ENCODE measurements at places on chromosomes 16 and 17.

DNA sequence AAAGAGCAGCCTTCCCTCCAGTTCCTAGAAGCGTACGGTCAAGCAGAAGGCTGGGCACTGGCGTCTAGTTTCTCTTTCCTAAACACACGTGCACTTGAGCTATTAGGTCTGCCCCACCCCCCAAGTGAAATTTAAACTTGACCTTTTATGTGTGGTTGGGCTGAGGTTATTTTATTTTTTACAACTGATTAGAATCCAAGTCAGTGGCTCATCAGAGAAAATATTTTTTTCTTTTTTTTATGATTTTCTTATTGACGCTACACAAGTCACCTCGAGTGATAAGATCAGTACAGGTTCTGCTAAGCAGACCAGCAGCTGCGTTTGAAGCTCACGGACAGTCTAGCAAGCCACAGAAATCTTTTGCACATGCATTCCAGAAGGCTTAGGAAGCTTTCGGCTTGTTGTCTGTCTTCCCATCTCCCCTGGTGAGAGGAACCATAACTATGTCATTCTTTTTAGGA is 95.1 kb downstream of the ZFHX3 start:
- DNase-seq: no peak

- DNase-seq: no peak
Measured at GRCh38 chr17:74690409-74690825, 22.3 kb downstream of the CD300LF start.

DNA sequence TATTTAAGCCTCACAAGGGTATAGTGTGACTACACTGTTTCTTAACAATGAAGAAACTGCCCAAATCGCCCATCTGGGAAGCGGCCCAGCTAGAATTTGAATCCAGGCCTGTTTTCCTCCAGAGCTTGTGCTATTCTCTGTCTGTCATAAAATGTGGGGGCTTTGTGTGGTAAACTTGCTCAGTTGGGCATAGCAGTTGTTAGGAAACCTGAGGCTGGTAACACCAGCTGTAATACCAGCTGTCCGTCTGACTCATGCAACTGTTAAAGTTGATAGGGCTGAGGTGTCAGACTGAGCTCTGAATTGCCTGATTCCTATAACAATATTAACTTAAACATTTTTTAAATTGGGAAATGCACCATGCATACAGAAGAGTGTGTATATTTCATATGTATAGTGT is 9.3 kb downstream of the NOD2 start:
- DNase-seq: no peak

- DNase-seq: no peak
Measured at GRCh38 chr16:30474074-30474452, 1.5 kb downstream of the ITGAL start.

- no peak for DNase-seq
Measured at GRCh38 chr17:81693509-81694210, 9.5 kb upstream of the MRPL12 start.

GRCh38 chr16:80735846-80736245 is 68.6 kb downstream of the CDYL2 start:
- DNase-seq: no peak

Data from NCI-H2081 (cell line).